ENCODE measurements at places on chromosomes 7 and 10. TPM values are rescaled to one million over a fixed set of nuclear protein-coding genes. Genes with fewer than 3 reads are reported as not detected.

- no peak for DNase-seq
- H3K27me3 ChIP-seq = peaks cover 75% of the 10 kb centered on the region
- H3K4me1 ChIP-seq = peaks cover 24% of the 10 kb centered on the region
- no peaks in the 10 kb centered on the region for H3K36me3 ChIP-seq
Measured at GRCh38 chr10:45373003-45373575, 927 bp upstream of the ALOX5 start.

DNA sequence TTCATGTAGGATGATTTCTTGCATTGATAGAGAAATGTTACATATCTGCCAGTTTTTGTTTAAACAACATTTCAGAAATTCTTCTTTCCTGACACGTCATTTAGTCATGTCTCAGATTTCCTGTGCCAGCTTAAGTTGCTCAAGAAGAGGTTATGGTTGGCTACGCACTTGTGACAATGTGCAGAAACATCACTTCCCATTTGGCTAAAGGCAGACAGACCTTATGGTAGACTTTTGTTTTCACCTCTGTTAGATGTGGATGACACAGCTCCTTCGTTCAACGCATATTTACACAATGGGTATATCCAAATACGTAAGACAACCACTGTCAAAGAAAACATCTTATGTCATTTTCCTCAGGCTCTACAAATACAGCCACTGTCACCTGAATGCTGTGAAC, 125.8 kb downstream of the DOCK4 start:
- peak; percentile 94 for DNase-seq
- H3K4me3 ChIP-seq = peak overlapping the region; percentile 18
- no peaks in the 10 kb centered on the region for H3K27me3 ChIP-seq
- H3K4me1 ChIP-seq = peaks cover 25% of the 10 kb centered on the region

DNA sequence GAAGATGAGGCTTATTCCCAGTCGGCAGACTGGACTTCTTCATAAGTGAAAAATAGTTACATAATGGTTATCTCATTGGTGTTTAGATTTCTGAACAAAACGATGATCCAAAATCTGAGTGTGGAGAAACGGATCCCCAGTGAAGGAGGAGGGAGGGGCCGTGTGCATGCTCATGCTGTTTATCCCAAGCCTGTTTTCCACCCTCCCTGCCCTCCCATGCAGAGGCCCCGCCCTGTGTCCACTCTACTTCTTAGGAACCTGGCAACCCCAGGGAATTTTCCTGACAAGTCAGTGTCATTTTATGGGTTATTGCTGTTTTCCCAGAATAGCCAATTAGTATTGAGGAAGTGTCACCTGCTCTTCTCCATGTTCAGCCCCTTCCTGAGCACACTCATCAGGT, 174.0 kb downstream of the CELF2 start:
- no peak for DNase-seq
- no peaks in the 10 kb centered on the region for H3K4me1 ChIP-seq
- H3K27ac ChIP-seq = no peak overlapping the region

- peaks cover 28% of the 10 kb centered on the region for H3K27me3 ChIP-seq
- H3K4me3 ChIP-seq = no peak overlapping the region
- H3K4me1 ChIP-seq = no peaks in the 10 kb centered on the region
- no peak overlapping the region for H3K27ac ChIP-seq
Measured at GRCh38 chr7:158016180-158017097, 571.2 kb downstream of the PTPRN2 start.

- peak overlapping the region; percentile 70 for H3K27ac ChIP-seq
- peaks cover 4% of the 10 kb centered on the region for H3K4me1 ChIP-seq
- H3K36me3 ChIP-seq = no peaks in the 10 kb centered on the region
- H3K27me3 ChIP-seq = no peaks in the 10 kb centered on the region
- H3K4me3 ChIP-seq = peak overlapping the region; percentile 67
Measured at GRCh38 chr10:8049865-8050555, 4.5 kb upstream of the GATA3 start.

Gene CUZD1
- 0.40 TPM for total RNA-seq

Data from PC-3 (cell line).